Amygdala (tissue), 56 donors: ENCODE measurements at places on chromosomes 3 and 15.

- no peak for DNase-seq
Observed at GRCh38 chr3:9703736-9704346, at the start of gene CPNE9. TSS of gene CPNE9 (plus strand) at chr3:9703833. CDS start at chr3:9703997, 164 bp downstream.

- no peak for DNase-seq
Observed at GRCh38 chr3:196774191-196774820, 34.6 kb downstream of the PAK2 start.

- no peak for DNase-seq
Observed at GRCh38 chr3:116087426-116087825, 357.9 kb downstream of the LSAMP start.

- no peak for DNase-seq
Observed at GRCh38 chr15:50148362-50148963, 29.4 kb upstream of the ATP8B4 start.

DNA sequence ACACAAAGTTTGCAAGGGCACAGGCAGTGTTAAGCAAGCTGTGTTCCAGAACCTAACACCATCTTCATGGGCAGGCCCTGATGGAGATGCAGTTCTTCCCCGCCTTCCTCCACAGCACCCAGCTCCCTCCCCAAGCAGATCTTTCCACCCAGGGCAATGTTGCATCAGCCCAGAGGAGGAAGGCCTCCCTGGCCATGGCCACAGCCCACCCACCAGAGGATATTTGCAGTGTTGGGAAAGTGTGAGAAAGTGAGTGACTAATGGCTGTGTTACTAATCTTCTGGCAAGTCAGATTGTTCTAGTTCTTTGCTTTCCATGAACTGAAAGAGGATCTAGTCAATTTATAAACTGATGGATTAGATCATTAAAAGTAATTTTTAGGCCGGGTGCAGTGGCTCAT lies 42.0 kb upstream of the ATP10A start:
- no peak for DNase-seq

- no peak for DNase-seq
Observed at GRCh38 chr15:79299126-79299840, 11.6 kb upstream of the TMED3 start.

DNA sequence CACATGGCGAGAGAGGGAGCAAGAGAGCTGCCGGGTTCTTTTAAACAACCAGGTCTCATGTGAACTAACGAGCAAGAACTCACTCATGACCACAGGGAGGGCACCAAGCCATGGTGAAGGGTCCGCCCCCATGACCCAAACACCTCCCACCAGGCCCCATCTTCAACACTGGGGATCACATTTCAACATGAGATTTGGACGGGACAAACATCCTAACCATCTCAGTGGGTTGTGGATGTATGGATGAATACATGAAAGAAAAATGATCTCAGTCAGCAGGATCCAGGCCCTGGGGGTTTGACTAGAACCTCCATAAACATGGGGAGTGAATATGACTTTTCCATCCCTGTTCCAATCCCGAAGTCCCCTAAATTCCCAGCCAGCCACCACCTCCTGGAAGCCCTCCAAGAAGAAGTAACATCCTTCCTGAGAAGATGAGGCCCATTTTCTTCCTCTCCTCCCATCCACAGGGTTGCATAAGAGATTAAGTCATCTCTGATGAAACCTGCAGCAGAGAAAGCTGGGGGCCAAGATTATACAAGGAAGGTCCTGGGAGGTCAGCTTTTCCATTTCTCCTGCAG lies 9.5 kb downstream of the CAV3 start:
- no peak for DNase-seq

DNA sequence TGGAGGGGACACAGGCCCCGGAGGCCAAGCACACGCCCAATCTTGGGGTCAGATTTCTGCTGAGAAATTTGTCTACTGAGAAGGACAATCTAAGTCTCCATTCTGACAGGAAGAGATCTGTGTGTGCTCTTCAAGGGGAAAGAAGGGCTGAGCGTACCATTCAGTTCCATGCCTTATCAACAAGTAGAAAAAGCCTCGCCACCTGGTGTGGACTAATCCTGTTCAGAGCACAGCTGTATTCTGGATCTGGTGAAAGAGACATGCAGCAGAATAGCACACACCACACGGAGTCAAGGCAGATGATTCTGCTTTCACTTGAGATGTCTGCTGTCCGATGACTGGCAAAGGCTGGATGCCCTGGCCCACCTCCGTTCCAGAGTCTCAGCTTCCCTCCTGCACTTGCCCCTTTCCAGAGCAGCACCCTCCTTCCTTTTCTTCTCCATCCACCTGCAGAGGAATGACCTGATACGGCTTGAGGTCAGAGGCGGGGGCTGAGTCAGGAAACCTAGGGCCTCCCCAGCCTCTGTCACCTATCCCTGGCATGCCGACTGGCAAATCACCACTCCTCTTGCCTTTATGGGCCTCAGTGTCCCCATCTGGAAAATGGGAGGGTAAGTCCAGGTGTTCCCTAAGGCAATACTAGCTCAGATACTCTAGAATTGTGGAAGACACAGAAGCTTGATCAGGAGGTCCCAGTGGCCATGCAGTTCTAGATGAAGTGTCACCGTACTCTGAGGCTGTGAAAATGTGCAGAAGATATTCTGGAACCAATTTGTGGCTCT lies 36.9 kb upstream of the CTSH start:
- no peak for DNase-seq

DNA sequence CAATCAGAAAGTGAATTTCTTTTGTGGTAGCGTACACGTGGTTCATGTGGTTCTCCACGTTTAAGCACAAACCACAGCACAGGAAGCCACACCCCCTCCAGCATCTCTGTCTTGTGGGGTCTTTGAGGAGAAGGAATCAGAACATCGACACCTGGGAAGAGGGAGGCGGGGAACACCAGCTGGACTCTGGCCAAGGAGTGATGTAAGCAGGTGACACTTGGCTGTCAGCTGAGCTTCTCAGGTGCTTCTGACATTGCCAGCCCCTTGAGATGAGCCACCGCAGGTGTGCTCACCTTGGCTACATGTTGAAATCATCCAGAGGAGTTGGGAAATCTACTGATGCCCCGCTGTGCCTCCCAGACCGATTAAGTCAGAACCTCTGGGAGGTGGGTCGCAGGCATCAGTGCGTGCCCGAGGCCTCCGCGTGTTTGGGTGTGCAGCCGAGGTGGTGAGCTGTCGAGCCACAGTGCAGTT lies 85.0 kb downstream of the FAM81A start:
- DNase-seq: no peak

DNA sequence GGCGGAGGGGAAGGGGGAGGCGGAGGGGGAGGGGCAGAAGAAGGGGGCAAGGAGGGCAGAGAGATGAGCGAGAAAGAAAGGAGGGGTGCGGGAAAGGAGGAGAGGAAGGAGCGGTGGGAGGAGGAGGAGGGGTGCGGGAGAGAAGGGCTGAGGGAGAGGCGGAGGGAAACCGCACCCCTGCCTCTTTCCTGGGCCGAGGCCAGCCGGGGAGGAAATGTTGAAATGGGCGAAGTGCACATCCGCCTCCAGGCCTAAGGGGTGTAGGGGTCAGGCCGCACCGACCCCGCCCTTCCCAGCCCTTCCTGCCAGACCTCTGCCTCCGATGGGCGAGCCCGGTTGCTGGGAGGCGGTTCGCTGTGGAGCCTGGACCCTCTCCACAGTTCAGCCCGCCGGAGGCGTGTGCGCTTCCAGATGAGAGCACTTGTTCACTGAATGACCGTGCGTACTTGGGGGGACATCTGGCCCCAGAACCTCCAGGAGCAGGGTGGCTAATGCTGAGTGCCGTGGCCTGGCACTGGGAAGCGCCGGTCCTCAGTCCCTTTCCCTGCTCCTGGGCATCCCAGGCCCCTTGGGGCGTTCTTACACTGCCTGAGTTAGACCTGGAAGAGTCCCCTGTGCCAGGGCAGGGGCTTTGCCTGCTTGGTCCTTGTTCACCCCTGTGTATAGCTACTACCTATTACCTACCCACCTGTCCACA lies 110.3 kb upstream of the KLF13 start:
- no peak for DNase-seq

- DNase-seq: no peak
Observed at GRCh38 chr3:131620977-131621376, 118.2 kb upstream of the MRPL3 start.

DNA sequence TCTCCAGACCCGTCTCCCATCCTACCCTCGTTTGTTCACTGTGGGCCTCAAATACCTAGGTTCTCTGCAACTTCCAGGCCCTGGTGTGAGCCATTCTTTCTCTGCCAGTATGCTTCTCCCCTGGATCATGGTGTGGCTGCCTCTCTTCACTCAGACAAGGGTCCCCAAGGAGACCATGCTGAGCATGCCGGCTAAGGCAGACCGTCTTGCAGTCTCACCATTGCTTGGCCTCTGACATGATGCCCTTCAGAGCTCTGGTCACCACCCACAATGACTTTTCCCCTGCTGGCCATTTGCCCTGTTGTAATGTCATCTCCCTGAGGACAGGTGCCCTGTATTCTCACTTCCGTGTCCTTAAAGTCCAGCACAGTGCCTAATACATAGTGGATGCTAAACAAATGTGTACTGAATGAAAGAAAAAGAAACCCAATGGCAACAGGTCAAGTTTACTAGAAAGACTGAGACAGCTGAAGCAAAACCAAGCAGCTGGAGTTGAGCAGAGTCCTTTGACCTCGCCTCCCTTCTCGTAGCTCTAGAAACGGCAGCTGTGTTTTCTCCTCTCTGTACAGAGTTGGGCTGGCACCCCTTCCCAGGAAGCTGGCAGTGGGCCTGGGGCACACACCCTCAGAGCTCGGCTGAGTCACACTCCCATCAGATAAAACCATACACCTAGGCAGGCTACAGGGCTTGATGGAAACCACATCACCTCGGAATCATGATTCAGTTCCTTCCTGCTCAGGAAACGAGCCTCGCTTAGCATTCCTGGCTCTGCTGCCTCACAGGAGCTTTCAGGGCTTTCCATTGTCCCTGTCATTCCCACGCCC lies 8.6 kb downstream of the TLR9 start:
- no peak for DNase-seq

DNA sequence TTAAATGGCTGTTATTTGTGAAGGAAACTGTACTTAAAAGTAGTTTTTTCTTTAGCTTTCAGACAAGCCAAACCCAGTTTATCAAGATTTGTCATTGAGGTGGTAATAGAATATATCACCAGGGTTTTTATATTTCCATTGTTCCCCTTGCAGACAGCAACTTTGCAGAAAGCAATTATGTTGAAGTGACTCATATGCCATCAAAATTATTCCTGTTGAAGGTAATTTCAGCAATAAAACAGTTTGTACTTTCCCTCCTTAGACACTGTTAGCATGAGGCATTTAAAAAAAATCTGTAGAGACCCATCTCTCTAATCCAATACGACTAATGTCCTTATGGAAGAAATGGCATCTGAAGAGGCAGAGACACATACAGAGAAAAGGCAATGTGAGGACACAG lies 219.0 kb downstream of the NFKBIZ start:
- no peak for DNase-seq

GRCh38 chr3:76474632-76475031 lies 565.3 kb upstream of the ROBO2 start:
- no peak for DNase-seq

DNA sequence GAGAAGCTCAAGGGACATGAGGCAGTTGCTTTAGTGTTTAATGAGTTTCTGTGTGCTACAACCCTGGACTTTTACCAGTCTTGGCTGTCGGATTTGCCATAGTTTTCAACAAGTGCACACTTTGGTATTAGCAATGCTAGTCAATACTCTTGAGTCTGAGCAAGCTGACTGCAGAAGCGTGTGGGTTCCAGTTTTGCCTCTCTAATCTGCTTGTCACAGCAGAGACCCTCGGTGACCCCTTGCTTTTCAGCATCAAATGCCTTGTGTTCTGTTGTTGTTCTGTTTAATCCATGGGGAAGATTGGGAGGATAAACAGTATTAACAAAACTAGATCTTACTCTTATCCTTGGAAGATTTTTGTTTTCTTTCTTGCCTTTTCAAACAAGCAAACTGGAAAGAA lies 194.3 kb upstream of the CHRM5 start:
- DNase-seq: no peak

DNA sequence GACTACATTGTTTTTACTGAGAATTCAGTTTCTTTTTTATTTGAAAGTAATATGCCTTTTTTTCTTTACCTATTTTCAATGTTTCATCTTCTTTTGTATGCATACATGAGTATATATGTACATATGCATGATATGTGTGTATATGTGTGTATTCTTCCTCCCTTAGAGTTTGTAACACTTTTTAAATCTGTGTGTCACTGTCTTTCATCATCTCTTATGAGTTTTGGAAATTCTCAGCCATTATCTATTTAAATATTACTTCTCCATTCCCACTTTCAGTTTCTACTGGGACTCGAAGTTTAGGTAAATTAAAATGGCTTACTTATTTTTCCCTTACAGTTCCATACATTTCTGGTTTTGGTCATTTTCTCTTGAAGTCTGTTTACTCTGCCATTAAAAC lies 754.1 kb downstream of the GRM7 start:
- DNase-seq: no peak

GRCh38 chr15:62558640-62559380 lies 393.7 kb upstream of the C2CD4B start:
- peak; percentile 14 for DNase-seq

GRCh38 chr3:17811646-17812045 lies 69.2 kb upstream of the TBC1D5 start:
- no peak for DNase-seq
